ENCODE measurements at places on chromosomes 13 and 19.

DNA sequence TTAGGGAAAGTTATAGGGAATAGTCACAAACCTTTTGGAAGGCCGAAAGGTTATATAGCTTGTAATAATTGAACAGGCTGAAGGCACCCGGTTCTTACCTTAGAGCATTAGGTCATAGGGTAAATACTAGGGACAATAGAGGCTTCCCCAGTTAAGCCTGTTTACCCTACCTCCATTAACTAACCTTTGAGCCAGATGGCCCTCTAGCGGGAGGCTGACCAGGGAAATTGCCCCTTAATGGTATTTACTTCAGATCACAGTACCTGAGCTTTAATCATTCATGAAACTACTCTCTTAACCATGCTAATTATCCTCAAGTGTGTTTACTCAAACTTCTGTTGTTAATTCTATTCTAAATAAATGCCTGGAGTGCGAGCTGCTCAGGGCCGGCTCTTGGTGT is 20.4 kb upstream of the ZNF83 start:
- DNase-seq = no peak

DNA sequence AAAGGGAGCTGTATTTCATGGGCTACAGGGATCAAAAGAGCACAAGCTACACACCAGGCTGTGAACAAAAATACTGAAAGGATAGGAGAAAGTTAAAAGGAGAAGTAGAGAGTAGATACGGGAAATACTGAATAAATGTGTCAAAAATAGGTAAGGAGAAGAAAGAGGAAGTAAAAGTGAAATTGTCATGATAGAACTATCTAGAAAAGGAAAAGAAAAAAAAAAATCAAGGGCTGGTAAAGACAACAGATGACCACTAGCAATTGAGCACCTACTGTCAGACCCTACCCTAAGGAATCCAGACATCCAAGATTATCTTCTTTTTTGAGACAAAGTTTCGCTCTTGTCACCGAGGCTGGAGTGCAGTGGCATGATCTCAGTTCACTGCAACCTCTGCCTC is 4.8 kb downstream of the RUBCNL start:
- DNase-seq = no peak

- DNase-seq = no peak
Observed at GRCh38 chr13:53138376-53139036, 109.9 kb downstream of the OLFM4 start.

GRCh38 chr19:29495901-29496441 is 29.8 kb upstream of the VSTM2B start:
- DNase-seq = no peak

DNA sequence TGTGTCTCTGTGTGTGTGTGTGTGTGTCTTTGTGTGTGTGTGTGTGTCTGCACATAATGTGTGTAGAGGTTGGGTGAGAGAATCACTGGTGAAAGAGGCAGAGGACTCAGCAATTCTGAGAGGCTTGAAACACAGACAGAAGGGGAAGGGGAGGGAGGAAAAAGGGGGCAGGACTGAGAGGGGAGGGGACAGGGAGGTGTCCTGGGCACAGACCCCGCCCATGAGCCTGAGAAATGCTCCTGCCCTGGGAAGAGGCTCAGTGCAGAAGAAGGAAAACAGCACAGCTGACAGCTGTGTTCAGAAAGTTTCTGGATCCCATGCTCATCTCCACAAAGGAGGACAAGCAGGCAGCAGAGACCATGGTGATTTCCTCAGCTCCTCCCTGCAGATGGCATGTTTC is 59.1 kb upstream of the CEACAM8 start:
- no peak for DNase-seq

- no peak for DNase-seq
Observed at GRCh38 chr13:95185311-95185710, 115.9 kb downstream of the ABCC4 start.

Data from nucleus accumbens (tissue), 56 donors.